NCI-H526 treated with DMSO at 0.1 percent for 48 hours (cell line): ENCODE measurements at places on chromosomes 11 and 22.
A peak's percentile ranks its signal among the peaks of the same experiment; 100 is the strongest.

DNA sequence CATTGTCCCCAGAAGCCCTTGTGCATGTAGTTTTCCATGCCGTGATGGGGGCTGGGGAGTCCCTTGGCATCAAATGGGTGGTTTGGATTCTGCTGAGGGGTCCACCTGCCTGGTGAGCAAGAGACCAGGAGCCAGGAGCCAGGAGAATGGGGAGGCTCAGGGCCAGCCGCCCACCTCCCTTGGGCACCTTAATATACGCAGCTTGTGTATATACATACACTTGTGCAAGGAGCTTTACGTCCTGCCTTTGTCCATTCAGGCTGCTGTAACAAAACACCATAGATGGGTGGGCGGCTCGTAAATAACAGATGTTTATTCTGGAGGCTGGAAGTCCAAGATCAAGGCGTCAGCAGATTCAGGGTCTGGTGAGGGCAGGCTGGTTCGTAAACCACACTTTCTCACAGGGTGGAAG is 62.5 kb downstream of the SMIM38 start:
- DNase-seq, result no peak

- DNase-seq, result no peak
These were observed 3.3 kb downstream of the IL18BP start for GRCh38 chr11:72001834-72002591.

DNA sequence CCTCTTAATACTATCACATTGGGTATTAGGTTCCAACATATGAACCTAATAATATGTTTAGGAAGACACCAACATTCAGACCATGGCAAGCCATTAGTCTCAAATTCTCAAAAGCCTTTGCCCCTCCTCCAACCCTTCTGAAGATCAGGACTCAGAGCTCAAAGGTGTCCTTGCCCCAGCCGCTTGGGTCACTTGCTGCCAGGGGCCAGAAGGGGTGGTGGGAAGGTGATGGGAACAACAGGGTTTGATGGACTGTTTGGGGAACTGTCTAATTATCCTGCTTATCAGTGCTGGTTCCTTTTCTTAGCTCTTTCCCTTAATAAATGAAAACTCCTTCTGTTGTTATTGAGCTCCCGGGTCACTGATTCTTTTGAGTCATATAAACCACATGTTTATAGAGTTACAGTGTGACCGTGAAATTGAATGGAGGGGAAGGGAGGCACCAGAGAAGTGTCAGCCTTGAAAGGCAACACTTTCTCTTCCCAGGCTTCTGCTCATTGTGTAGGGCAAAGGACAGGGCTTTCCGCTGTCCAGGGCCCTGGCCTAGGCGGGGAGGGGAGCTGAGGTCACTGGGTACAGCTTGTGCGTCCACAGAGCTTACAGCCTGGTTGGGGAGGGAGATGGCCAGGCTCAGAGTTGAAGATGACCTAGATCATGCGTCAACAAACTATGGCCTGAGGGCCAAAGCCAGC is 105.1 kb downstream of the FBXO7 start:
- DNase-seq, result no peak

GRCh38 chr11:60512651-60513225 is 2.5 kb upstream of the MS4A13 start:
- DNase-seq, result no peak

DNA sequence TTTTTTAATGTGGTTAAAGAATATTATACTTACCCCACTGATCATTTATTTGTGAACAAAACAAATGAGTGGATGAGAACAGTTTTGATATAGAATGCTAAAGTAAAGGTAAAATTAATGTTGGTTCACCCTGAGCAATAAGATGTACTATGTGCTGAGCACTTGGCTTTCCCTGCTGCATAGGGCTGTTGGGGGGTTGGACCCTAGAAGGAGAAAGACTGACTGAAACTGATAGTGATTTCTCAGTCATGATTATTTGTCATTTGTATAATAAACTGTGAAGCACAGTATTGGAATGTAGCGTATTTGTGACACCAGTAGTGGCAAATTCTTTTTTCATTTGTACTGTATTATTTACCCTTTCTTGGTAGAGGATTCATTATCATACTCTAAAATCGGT is 63.3 kb downstream of the PRMT3 start:
- no peak for DNase-seq

GRCh38 chr22:31474743-31475142 is 14.9 kb downstream of the EIF4ENIF1 start:
- DNase-seq, result no peak

GRCh38 chr11:69791276-69792180 is 16.4 kb upstream of the FGF4 start:
- no peak for DNase-seq

- DNase-seq, result no peak
These were observed 111.8 kb downstream of the MICAL2 start for GRCh38 chr11:12222055-12222792.

- DNase-seq, result no peak
These were observed at the start of gene IZUMO1R for GRCh38 chr11:94303966-94304958. Gene IZUMO1R, plus strand, starts transcription at chr11:94304580. Its CDS starts 1,057 bp downstream, at chr11:94305637.

DNA sequence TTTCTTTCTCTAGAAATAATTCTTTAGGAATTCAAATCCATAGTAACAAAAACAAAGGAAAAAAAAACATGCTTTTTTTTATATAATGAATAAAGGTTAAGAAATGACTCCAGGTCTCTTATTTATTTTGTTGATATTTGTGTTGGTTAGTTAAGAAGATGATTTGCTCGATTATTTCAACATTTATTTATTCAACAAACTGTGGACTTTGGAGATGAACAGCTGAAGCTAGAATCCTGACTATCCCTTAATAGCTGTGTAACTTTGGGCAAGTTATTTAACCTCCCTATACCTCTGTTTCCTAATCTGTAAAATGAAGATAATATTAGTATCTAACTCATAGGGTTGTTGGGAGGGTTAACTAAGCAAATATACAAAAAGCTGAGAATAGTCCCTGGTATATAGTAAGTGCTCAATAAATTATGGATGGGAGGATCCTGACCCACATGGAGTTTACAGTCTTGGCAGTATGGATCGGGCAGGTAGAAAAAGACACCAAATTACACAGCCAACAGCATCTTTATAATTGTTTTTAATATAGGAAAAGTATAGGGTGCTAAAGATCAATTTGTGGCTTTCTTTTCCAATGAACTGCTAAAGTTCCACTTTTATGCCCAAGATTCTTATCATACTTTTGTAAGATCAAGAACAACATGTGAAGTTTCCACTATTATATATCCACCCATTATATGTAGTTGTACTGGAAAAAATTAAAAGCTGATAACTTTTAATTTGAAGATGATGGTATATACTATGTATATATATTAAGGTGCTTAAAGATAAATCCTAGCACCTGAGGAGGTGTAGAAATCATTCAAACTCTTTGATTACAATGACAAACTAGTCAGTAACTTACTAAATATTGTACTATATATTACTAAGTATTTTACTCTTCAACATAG is 1.3 kb upstream of the CAT start:
- DNase-seq, result no peak

DNA sequence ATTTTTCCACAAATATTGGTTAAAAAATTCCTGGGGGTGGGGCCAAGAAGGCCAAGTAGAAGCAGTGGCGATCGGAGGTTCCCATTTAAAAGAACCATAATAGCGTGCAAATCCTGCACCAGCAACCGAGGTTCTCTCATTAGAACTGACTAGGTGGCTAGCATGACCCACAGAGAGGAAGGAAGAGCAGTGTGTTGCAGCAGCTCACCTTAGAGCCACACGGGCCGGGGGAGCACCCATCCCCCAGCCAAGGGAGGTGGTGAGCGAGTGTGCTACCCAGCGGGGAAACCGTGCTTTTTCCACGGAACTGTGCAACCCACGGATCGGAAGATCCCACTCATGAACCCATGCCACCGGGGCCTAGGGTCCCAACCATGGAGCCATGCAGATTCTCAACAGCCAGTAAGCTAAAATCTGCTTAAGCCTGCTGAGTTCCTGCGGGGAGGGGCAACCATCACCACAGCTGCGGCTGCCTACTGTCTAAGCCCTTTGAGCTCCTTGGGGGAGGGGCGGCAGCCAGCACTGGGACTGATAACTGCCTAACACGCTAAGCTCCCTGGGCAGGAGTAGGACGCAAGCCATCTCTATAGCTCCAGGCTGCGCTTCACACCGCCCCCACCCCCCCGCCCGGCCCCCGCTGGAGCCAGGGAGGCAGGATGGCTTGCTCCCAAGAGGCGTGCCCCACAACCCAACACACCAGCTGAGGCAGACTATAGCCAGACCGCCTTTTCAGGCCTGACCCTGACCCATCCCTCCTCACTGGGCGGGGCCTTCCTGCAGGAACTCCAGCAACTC is 21.0 kb upstream of the HTATIP2 start:
- no peak for DNase-seq

DNA sequence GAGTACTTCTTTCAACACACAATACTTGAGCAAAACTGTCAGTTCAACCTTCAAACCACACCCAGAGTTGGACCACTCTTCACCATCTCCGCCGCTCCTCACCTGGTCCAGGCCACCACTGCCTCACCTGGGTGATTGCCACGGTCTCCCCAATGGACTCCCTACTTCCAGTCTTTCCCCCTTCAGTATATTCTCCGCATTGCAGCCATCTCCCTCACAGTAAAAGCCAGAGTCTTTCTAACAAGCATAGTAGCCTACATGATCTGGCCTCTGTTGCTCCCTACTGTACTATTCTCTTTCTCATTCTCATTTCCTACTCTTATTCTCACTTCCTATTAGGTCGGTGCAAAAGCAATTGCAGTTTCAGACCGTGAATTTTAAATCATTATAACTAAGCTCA is 28.5 kb downstream of the AASDHPPT start:
- no peak for DNase-seq

DNA sequence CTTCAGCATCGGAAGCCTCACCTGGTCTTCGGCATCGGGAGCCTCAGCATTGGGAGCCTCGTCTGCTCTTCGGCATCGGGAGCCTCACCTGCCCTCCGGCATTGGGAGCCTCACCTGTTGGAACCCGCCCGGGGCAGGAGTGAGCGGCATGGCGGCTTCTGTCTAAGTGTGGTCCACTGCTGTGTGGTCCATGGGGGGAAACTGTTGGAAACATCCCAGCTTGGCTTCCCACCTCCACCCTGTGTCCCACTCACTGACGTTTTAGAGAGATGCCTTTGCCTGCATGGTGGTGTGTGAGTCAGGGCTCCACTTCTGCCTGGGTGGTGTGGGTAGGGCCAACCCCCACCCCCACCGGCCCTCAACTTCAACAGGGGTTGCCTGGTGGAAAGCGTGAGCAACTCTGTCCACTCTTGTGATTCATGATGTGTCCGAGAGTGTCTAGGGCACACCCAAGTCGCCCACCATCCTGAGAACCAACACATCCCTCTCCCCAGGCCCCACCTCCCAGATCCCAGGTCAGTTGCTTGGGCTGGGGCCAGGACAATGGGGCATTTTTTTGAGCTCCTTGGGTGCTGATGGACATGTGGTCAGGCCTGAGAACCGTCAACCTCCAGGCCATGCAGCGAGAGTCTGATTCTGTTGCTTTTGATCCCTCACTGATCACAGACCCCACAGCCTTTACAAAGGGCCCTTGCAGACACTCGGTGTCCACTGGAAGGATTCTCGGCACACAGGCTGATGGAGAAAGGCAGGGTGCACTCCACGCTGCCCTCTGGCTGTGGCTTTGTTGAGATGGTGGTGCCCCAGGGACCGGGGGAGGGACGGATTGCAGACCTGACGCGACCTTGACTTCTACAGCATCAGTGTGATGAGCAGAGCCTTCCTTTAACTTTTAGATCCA is 406.7 kb downstream of the TBC1D22A start:
- no peak for DNase-seq

- DNase-seq, result no peak
These were observed 12.0 kb upstream of the ANO3 start for GRCh38 chr11:26319906-26320305.

DNA sequence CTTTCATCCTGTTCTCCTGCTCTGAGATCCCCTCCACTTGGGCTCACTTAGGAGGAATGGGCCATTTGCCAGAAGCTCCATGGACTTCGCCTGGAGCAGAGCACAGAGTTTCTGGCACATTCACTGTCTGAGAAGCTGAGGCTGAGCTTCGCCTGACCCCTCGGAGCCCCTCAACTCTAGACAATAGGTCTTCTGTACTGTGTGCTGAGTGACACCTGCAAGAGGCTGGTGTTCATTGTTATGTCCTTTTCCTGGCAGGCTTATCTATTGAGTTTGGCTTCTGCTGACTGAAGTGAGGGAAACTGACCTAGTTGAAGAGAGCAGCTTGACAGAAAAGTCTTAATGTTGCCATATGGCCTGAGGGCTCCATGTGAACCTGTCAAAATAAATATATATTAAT is 124.3 kb downstream of the EHF start:
- DNase-seq, result no peak

DNA sequence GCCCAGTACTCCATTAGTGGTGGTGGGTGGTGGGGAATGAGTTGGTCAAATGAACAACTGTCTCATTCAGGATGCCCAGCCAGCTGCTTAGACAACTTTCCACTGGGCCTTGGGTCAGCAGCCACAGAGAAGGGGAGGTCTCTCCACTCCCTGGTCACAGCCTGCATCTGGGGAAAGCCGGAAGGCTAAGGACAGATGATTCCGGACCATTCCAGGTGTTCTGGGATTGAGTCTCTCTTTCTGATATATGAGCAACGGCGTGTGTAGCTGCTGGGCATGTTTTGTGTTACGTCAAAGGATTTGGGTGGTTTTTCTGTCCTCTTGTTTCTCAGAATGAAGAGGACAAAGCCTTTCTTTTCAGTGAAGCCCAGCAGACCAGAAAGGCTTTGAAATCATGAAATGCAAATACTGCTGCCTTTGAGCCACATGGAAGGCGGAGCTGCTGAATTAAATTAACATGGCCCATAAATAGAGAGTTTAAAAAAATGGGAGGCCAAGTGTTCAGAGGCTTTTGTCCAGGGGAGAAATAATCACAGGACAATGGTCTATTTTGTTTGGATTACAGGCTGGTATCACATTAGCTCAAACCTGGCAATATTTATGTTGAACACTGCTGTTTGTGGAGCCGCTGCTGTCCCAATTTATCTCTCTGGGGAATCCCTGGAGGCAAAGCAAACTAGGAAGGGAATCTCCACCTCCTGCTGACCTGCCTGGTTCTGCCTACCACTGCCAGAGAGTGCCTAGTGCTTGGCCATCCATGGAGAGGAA is 234.4 kb upstream of the E2F8 start:
- DNase-seq, result peak; percentile 90

DNA sequence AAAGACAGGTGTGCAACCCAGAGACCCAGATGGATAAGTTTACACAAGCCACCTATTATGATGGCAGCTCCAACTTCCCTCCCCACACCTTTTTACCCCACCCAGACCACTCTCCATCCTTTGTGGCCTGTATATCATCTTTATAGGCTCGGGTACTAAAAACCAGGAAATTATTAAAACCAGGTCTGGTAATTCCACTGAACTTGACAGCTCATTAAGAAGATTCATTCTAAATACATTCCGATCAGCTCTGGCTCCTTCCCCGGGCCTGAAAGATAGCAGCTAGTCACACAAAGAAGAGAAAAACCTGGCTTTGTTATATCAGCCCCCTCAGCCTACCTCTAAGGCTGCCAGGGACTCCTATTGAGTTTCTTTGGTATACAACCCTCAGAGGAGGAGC is 67.9 kb upstream of the API5 start:
- no peak for DNase-seq

- no peak for DNase-seq
These were observed 133.6 kb upstream of the SESN3 start for GRCh38 chr11:95364324-95365295.
